Kidney capillary endothelial cell (primary cell): ENCODE measurements at places on chromosomes 13 and 19.

DNA sequence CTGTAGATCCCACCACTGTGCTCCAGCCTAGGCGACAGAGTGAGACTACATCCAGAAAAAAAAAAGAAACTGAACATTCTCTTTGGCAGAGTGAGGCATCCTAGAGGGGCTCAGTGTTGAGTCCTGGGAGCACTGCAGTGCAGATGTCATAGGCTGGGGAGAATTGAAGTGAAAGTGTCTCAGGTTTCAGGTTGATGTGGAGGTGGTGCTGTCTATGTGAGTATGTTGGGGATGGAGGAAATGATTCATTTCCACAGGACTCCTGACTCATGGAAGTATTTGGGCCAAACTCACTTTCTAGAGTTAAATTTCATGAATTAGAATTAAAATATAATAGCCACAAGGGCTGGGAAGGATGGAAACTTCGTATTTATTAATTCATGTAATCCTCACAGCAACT is 134.4 kb upstream of the TSC22D1 start:
- DNase-seq = peak; percentile 88

DNA sequence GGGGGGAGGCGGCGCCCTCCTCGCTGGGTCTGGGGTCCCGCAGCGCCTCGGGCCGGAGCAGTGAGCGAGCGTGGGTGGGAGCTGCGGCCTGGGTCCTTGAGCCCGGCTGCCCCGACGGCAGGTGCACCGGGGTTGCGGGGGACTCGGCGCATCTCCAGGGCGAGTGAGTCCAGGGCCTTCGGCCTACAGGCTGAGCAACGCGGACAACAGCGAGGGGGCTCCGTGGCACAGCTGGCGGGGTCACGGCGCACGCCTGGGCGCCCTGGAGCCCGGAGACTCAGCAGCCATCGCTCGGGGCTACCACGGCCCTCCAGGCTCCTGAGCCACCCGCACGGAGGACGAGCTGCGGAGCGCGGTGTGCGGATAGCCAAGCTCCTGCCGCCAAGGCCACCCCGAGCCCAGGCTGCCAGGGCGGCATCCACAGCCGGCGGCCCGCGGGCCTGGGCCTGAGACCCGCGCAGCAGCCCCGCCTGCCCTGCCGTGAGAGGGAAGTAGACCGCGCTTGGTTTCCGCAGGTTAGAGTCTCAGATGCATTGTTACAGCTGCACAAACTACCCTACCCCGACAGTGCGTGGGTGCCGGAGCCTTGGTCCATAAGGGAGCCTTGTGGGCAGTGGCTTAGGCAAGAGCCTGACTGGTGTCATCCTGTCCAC is 253.9 kb upstream of the SGCG start:
- DNase-seq = no peak

- DNase-seq = no peak
Measured at GRCh38 chr19:32876919-32877285, 7.3 kb upstream of the SLC7A9 start.

GRCh38 chr19:16343156-16343555 is 18.5 kb downstream of the KLF2 start:
- no peak for DNase-seq

GRCh38 chr13:90068658-90069057 is 1278.8 kb upstream of the MIR17HG start:
- no peak for DNase-seq

DNA sequence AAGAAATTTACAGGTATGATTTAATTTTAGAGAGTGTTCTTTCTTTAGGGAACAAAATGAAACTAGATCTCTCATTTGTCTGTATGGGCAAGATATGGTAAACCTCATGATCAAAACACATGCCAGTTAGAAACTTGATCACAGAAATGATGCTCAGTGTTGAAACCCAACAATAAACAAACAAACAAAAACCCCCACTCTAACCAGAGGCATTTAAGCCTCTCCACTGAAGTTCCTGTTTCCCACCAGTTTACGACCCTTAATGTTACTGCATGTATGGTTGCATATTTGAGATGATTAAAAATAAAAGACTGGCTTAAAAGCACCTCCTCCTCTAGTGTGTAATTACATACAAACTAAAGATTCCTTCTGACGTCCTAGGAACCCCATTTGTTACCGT is 293.3 kb upstream of the MAB21L1 start:
- no peak for DNase-seq
